Natural killer cell treated with Interleukin-12 subunit alpha and Interleukin-12 subunit beta and Interleukin-15 and Interleukin-18, amount 100 ng/mL, for 72 hours (primary cell): ENCODE measurements at places on chromosomes 12 and 14. TPM values are rescaled to one million over a fixed set of nuclear protein-coding genes. Genes with fewer than 3 reads are reported as not detected.

Gene AKAP6
- total RNA-seq: not detected

- DNase-seq: no peak
Observed at GRCh38 chr12:56714431-56714929, 10.6 kb downstream of the NACA start.

Gene TRHDE
- total RNA-seq: not detected

Gene SERPINA1
- 0.38 TPM for total RNA-seq

Gene TTC6
- not detected for total RNA-seq

Gene NUMB
- 88.7 TPM for total RNA-seq

DNA sequence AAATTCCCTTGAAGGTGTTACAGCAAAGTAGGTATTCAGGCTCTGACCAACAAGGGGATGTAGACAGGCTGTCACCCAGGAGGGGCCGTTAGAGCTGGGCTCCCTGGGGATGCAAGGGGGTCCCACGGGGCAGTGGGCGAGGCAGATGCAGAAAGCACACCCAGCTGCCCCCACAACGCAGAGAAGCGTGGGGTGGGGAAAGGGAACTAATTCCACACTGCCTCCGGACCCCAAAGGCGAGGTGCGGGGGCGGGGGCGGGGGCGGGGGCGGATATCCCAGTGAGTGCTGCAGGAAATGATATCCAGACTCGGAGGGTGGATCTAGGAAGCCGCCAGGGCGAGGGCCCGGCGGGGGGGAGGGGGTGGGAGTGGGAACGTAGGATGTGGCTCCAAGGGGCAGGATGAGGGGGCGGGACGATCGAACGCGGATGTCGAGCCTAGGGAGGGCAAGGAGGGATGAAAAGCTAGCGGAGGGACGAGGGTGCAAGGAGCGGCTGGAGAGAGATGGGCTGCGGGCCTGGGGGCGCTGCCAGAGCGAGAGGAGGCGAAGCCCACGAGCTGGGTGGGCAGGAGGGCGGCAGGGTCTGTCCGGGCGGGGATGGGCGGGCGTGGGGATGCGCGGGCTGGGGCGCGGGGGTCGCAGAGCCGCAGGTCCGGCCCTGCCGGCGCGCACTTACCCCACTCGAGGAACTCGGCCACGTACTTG lies 874 bp downstream of the CDC42BPB start:
- DNase-seq: no peak

DNA sequence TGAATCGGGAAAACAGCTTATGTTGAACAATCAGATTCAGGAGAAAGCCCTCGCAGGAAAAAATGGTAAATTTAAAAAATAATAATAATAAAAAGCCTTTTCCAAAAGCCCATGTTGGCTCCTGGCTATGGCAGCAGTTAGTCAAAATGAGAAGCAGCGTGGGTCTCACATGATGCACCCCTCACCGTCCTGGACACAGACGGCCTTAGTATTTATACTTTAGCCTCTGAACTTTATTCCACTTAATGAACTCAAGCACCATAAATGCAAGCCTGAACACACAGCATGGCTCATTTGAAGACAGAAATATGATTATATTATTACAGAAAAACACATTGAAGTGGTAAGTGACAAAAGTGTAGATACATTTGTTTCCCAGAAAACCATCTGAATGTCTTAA lies 160.9 kb downstream of the RIMBP2 start:
- no peak for DNase-seq

GRCh38 chr12:25434515-25434914 lies 118.6 kb downstream of the LMNTD1 start:
- DNase-seq: no peak

GRCh38 chr14:26596543-26597061 lies 1.2 kb downstream of the NOVA1 start:
- DNase-seq: no peak

GRCh38 chr14:105117710-105118385 lies 50.7 kb downstream of the JAG2 start:
- DNase-seq: no peak

DNA sequence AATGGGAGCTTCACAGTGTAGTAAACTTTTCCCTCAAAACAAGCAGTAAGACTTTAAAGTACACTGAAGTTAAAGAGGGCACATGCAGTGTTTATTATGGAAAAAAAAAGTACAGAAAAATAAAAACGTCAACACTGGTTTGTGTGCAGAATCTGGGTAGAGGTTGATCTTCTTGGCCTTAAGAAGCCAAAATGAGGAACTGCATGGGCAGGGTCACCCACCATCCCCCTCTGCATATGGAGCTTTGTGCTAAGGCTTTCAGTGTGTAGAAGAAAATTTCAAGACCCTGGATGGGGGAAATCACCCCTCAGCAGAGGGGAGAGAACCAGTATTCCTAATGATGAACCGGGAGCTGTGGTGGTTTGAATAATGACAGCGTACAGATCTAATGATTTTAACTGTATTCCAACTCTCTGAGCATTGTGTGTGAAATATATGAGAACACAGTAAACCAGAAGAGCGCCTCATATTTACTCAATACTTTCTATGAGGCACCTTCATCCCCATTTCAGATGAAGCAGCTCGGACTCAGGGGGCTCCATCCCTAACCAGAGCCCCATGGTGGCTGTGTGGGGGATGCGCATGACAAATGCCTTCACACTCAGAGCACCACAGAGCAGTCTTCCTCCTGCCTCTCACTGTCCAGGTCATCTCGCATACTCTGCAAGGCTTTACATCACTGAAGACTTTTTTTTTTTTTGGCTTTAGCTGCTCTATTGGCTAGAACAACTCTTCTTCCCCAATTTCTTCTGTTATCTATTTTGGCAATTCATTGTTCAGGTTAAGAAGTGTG lies 33.4 kb downstream of the ACADS start:
- no peak for DNase-seq

DNA sequence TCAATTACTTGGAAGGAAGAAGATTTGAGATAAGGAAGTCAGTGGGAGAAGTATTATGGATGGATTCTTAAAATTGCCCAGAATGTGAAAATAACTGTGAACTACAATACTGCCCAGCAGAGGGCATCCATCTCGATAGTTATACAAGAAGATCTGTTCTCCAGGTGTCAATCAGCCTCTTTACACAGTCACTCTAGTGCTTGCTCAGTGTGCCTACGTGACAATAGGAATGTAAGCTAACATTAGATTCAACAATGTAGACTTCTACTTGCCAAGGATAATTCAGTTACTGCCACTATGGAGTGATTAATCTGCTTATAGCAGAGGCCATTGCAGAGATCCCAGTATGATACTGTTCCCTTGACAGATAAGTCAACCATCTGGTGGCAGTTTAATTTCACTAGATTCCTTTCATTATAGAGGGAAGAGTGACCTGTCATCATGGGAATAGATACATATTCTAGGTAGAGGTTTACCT lies 10.6 kb upstream of the MAP4K5 start:
- no peak for DNase-seq

DNA sequence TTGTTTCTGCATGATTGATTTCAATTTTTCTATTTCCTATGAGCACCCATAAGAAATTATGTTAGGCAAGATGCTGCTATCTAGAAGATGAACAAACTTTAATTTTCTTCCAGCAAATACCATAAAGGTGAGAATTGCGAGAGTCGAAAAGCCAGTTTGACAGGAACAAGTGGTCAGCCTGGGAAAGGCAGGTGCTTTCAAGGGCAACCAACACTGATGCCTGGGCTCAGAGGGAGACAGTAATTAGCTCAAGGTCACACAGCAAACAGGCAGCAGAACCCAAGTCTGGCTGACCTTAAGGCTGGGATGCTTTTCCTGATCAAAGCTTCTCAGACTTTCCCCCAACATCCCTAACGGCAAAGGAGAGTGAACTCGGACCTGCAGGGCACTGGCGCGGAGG lies 6.8 kb upstream of the OTUB2 start:
- no peak for DNase-seq

GRCh38 chr14:36450550-36450949 lies 69.5 kb downstream of the NKX2-1 start:
- no peak for DNase-seq

GRCh38 chr14:100388103-100389054 lies 65.2 kb downstream of the SLC25A47 start:
- no peak for DNase-seq

- DNase-seq: no peak
Observed at GRCh38 chr12:75606151-75606550, 94.7 kb upstream of the KRR1 start.

DNA sequence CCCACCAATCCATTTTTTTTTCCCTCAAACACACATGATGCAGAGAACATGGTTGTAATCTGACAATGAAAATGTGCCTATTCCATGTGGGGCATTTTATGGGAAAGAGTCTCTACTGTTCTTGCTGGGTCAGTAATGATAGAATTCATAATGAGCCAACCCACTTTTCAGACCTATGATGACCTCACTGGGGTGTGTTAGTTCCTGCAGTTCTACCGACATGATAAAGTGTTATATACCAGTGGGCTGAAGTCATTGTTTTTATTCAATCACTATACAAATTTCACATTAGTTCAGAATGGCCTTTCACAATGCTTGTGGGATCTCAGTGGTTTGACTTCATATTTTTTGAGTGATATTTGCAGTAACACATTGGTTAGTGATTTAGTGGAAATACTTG lies 47.5 kb downstream of the PPFIBP1 start:
- DNase-seq: no peak

Gene CLEC1B
- not detected for total RNA-seq

GRCh38 chr12:28032811-28033537 lies 60.4 kb upstream of the PTHLH start:
- DNase-seq: no peak

- peak; percentile 72 for DNase-seq
Observed at GRCh38 chr14:65961004-65961403, 525.2 kb upstream of the CCDC196 start.

DNA sequence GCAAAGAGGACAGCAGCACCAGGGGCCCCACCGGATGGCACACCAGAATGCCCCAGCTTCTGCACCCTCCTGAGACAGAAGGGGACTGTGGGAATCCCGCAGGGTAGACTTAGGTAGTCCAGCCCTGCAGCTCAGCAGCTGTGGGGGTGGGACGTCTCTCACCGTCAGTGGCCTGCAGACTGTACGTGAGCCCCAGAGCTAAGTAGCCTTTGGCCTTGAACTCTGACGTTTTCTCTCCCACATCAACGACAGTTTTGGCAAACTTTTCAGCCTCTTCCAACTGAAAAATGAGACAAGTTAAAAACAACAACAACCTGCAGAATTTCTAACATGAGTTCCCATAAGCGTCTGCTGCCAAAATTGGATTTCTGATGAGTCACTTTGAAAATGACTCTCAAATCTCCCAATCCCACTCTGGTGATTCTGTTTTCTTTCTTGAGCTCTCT lies 161.4 kb downstream of the TTC7B start:
- no peak for DNase-seq

GRCh38 chr12:89721291-89721987 lies 12.8 kb upstream of the ATP2B1 start:
- DNase-seq: no peak

Gene GPR137C
- total RNA-seq: 0.36 TPM

Gene HSPA2
- total RNA-seq: 12.5 TPM

Gene TNFAIP2
- 9.6 TPM for total RNA-seq

- DNase-seq: no peak
Observed at GRCh38 chr12:59733200-59733599, 137.4 kb downstream of the SLC16A7 start.

- DNase-seq: no peak
Observed at GRCh38 chr12:102847131-102847530, 69.9 kb downstream of the PAH start.

Gene WDHD1
- total RNA-seq: 33.6 TPM

- DNase-seq: no peak
Observed at GRCh38 chr12:38138225-38139221, 178.1 kb upstream of the ALG10B start.

DNA sequence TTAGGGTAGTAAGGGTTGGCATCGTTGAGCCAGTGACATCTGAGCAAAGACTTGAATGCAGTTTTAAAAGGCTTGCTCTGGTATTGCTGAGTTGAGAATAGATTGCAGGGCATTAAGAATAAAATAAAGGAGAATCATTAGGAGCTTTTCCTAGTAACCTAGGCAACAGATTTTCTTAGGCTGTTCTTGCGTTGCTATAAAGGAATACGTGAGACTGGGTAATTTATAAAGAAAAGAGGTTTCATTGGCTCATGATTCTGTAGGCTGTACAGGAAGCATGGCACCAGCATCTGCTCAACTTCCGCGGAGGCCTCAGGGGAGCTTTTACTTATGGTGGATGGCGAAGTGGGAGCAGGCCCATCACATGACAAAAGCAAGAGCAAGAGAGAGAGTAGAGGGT lies 97.4 kb downstream of the RAD51B start:
- DNase-seq: no peak

Gene HOTAIR
- total RNA-seq: not detected

GRCh38 chr14:100692859-100693558 lies 33.7 kb upstream of the DLK1 start:
- no peak for DNase-seq

Gene SDR9C7
- total RNA-seq: not detected

Gene SPX
- 0.61 TPM for total RNA-seq

GRCh38 chr12:57808351-57808750 lies 10.2 kb downstream of the AVIL start:
- no peak for DNase-seq

- no peak for DNase-seq
Observed at GRCh38 chr14:66859063-66859671, 330.1 kb upstream of the GARIN2 start.

- DNase-seq: no peak
Observed at GRCh38 chr12:86249851-86250250, 6.3 kb downstream of the MGAT4C start.

DNA sequence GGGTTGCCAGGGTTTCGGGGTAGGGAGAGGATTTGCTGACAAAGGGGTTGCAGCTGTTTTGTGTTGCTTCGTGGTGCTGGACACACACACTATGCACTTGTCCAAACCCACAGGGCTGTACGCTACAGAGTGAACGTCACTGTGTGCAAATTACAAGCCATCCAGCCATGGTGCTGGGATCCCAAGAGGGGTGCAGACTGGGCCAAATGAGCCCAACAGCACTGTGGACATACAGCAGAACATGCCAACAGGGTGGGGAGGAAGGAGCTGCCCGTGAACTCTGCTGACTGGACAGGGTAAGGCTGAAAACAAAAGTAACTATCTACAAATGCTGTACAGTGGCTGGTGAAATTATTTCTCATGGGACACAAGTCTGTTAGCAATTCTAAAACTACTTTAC lies 25.2 kb downstream of the POLE start:
- DNase-seq: no peak

- peak; percentile 89 for DNase-seq
Observed at GRCh38 chr12:68119724-68120211, 39.8 kb downstream of the IFNG start.

DNA sequence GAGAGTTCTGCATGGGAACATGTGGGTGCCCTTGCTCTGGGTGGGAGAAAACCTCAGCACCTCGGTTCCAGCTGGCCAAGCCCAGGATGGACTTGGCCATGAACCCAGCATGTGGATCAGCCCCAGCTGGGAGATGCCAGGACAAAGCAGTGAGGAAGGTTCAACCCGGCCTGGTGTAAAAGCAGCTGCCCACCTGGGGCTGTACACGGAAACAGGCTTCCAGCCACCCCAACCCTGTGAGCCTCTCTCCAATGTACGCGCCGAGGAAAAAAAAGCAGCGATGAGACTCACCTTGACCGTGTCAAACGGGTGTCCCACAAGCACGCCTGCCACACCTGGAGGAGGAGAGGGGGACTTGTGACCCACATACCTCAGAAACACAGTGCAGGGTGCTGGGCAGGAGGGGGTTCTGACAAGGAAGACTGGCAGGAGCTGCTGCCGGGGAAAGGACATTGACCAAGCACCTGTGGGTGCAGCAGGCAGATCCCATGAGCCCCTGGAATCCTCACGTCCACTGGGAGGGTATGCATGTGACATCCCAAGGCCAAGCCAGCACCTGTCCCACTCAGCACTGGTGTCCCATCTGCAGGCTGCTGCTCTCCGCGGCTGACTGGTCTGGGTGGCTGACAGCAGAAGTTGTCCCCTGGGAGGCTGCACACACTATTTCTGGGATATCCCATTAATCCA lies 7.5 kb downstream of the SLC25A29 start:
- no peak for DNase-seq

GRCh38 chr14:37318938-37319337 lies 121.2 kb downstream of the MIPOL1 start:
- no peak for DNase-seq
